ENCODE measurements at places on chromosomes 6 and 20.

GRCh38 chr20:3749689-3750531, 17.4 kb downstream of the HSPA12B start:
- DNase-seq, result no peak

DNA sequence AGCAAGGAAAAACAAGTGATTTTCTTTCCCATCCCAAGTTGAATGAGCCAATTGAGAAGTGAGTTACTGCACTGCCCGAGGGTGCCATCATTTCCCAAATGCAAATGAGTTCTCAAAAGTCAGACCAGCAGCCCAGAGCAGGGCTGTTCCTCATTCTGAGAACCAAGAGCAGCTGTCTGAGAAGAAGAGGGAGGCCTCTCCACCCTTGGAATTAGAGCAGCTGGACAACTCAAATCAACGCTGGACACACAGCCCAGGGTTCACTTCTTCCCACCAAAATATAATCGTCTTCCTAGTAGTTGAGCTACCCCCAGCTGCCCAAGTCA, 4.6 kb upstream of the PREX1 start:
- no peak for DNase-seq

DNA sequence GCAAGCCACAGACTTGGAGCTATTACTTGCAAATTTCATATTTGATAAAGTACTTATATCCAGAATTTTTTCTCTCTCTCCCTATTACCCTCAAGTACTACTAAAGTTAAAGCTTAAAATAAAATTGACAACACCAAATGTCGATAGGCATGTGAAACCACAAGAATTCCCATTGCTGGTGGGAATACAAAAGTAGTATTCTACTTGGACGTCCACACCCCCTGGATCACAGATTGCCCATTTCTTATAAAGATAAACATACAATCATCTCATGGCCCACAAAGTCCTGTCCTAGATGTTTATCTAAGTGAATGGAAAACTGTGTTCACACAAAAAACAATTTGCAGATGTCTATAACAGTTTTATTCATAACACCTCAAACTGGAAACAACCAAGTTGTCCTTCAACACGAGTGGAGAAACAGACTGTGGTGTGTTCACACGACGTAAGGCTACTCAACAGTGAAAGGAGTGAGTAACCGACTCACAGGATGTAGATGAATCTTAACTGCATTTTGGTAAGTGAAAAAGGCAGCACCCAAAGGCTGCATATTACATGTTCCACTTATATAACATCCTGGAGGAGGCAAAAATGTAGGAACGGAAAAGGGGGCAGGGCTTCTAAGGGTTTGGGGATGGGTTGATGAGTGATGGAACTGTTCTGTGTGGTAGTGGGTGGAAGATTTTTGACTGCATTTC, 297.4 kb downstream of the THBS2 start:
- DNase-seq, result no peak

DNA sequence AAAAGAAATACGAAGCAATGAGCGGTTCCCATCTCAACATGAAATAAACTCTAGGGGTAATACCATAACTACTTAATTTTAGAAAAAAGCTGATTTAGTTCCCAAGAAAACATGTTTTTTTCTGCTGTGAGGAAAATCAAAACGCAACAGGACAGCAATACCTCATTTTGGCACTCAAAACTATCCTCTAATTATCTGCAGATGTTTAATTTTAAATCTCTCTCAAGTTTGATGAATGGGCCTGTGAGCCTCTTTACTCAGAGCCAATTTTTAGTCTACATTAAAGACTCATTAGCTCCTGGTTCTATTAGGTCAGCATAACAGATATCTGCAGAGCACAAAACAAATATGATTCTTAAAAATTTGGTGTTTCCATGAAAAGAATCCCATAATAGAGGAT, 28.1 kb downstream of the RNF24 start:
- DNase-seq, result no peak

GRCh38 chr6:121619013-121619412, 183.6 kb downstream of the GJA1 start:
- DNase-seq, result no peak

- no peak for DNase-seq
Observed at GRCh38 chr6:29899281-29899680, 43.1 kb upstream of the HLA-A start.

GRCh38 chr20:37681384-37682112, 12.3 kb upstream of the CTNNBL1 start:
- DNase-seq, result no peak

DNA sequence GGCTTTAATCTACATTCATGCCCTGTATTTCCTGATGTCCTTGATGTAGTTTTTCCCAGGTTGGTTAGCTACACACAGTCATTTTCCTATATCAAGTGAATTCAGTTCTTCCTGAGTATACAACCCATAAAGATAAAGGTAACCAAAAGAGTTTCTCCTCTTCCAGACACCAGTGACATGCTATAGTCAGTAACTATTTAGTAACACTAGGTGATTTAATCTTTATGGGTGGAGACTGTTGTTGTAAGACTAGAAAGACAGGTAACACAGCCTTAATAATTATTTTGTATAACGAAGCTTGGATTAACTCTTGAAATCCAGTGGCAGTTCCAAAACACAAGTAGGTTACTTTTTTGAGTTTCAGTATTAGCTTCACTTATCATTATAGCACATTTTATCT, 17.6 kb downstream of the MCUR1 start:
- no peak for DNase-seq

DNA sequence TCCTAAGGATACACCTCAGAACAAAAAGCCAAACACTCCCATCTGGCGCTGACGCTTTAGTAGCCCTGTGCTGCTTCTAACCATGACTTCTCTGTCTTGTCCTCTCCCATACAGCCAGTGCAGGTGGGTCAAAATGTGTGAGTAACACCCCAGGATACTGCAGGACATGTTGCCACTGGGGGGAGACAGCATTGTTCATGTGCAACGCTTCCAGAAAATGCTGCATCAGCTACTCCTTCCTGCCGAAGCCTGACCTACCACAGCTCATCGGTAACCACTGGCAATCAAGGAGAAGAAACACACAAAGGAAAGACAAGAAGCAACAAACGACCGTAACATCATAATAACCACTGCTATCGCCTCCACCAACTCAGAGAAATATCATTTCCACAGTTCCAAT, 1.4 kb downstream of the DEFB132 start:
- DNase-seq, result no peak

DNA sequence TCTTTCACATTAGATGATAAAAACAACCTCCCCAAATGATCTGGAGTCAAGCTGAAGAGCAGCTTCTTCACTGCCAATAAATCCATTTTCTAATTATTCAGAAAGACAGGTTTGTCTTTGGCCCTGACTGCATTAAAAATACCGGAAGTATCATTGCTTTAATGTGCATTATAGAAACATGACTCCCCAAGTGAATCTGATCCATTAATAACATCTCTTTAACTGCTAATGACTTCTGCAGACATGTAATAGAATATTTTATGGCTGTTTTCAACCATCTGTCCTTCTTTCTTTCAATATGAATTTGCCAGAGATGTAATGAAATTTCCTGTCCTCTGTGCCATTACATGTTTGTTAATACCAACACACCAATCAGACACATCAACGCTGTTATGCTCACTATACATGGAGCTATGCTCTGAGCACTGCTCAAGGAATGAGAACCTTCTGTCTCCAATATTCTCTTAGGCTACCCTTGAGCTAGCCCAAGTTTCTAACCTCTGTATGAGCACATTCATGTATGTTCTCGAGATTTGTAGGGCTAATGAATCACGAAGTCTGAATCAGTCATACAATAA, 87.8 kb downstream of the LYRM4 start:
- no peak for DNase-seq

- peak; percentile 90 for DNase-seq
Observed at GRCh38 chr6:67630146-67630545, 1004.9 kb upstream of the ADGRB3 start.

DNA sequence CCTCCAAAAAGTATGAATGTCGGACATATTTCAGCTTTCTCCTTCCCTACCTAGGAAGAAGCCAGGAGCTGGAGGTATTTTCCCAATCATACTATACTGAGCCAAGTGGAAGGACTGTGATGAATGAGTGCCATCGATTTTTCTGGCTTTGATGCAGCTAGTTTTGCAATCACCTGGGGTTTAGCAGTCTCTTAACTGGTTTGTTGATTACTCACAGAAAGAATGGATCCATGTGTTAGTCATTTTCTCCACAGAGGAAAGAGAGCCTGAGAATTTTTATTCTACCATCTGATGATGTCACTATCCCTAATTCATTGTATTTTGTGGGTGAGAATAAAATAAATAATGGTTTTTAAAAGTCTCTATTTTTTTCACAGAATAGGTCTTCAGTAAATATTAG, 282.9 kb upstream of the RNF217 start:
- no peak for DNase-seq

- no peak for DNase-seq
Observed at GRCh38 chr20:57393321-57394120, 2.3 kb downstream of the RBM38 start.

DNA sequence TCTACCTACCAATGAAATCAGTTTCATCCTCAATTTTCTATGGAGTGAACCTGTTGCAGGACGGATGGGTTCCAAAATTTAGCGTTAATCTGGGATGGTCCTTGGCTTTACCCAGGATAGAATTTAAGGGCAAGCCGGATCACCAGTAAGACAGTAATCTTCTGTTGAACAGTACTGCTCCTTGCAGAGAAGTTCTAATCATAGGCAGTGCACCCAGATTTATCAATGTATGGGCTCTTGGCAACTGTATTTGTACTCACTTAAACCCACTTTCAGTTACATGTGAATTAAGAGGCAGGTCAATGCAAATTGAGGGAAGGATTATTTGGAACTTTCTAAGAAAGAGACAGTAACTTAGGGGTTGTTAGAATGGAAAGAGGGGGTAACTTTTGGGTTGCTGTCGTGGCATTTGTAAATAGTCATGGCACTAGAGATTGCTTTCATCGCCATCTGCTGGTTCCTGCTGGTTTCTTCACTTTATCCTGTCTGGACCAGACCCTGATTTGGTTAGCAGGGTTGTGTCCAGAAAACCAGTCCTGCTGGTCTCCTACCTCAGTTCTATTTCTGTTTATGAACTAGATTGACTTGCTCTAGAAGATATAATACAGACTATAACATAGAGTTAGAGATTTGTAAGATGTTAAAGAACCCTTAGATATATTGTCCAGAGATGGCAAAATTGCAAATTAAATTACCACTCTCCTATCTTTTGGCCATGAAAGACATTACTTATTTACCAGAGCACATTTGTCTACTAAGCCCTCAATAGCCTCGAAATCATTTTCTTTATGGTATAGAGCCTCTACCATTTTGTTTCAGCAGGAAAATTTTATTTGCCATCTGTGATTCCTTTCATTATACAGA, 646.3 kb downstream of the UTRN start:
- DNase-seq, result no peak

GRCh38 chr6:7201732-7202541, 94.2 kb downstream of the RREB1 start:
- DNase-seq, result no peak

DNA sequence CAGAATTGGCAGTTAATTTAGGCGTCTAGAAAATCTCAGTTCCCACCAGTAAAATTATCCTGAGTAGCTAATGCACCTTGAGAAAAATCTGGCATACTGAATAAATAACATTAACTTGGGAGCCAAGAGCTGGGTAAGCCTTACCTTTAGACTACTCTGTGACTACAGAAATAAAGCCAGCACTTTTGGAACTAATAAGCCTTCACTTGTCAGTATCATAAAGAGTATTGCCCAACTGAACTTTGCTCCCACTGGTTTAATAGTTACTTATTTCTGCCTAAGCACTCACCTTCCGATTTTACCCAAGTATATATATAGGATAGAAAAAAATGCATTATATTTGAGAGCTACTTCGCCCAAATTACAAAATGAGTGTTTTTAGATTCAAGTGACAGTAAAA, 10.7 kb downstream of the FAM8A1 start:
- DNase-seq, result no peak

GRCh38 chr20:25076201-25076600, 5.7 kb downstream of the VSX1 start:
- DNase-seq, result no peak

DNA sequence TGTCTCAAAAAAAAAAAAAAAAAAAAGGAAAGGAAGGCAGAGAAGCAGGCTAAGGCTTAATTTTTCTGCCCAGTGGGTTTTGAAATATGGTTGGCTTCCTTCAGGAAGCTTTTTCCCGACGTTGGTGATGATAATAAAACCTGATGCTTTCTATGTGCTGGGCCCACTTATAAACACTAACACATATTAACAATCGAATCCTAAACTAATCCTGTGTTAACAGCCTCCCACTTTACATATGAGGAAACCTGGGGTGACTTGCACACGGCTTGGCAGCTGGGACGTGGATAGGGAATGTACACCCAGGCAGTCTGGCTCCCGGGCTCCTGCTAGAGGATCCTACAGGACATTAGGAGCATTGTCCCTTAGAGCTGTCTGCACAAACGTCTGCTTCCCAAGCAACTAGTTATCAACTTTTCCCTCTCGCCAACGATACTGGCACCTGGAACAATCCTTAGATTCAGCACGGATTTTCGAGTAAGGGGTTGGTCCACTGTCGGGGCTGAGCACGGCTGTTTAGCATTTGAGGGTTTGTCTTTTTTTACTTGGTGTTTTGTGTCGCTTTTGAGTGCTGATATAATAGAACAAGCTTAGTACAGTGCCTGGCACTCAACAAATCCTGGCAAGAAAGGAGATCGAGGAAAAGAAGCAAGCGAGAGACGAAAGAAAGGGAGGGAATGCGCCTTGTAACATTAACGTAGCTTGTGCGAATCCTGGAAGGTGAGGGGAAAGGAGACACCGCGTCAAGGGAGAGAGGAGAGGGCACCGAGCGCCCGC, 622 bp upstream of the KIZ start:
- peak; percentile 28 for DNase-seq

DNA sequence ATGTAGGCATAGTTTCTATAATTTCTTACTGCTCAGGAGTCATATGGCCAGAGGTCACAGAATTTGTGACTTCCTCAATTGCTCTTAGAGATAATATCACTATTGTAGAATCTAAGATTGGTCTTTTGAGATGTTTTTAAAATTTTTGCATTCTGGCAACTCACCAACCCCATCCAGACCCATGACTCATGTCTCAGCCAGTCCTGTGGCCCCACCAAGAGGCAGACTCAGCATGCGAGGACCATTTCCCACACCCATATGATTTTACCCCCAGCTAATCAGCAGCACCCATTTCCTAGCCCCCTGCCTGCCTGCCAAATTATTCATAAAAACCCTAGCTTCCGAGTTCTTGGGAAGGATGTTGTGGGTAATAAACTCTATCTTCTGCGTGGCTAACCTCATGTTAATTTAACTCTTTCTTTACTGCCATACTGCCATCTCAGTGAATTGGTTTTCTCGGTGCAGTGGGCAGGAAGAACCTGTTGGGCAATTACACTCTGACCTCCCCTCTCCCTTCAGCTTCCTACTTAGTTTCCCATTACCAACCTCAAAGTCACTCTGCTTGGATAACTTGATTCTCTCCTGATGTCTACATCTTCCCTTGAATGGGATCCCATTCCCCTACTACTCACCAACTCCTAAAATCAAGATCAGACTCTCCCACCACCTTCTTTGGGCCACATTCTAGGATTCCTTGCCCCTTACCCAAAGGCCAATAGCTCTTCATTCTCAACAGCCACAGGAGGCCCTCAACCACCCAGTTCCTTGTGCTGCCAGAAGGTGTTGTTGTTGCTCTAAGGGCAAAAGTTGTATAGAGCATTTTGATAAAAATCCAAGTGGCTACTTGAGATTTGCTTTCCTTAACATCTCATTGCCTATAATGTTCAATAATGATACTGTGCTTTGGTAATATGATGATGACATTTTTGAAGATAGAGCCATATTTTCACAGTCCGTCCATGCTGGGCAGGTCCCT, 16.2 kb upstream of the IYD start:
- DNase-seq, result peak; percentile 41

Measured in AG04449 (cell line).